ENCODE measurements at places on chromosomes 12 and 14. TPM values are rescaled to one million over a fixed set of nuclear protein-coding genes. Genes with fewer than 3 reads are reported as not detected.

Gene C12orf75
- total RNA-seq, result 24.0 TPM

Gene TFCP2
- 29.5 TPM for total RNA-seq

Gene CIDEB
- total RNA-seq, result 0.82 TPM

DNA sequence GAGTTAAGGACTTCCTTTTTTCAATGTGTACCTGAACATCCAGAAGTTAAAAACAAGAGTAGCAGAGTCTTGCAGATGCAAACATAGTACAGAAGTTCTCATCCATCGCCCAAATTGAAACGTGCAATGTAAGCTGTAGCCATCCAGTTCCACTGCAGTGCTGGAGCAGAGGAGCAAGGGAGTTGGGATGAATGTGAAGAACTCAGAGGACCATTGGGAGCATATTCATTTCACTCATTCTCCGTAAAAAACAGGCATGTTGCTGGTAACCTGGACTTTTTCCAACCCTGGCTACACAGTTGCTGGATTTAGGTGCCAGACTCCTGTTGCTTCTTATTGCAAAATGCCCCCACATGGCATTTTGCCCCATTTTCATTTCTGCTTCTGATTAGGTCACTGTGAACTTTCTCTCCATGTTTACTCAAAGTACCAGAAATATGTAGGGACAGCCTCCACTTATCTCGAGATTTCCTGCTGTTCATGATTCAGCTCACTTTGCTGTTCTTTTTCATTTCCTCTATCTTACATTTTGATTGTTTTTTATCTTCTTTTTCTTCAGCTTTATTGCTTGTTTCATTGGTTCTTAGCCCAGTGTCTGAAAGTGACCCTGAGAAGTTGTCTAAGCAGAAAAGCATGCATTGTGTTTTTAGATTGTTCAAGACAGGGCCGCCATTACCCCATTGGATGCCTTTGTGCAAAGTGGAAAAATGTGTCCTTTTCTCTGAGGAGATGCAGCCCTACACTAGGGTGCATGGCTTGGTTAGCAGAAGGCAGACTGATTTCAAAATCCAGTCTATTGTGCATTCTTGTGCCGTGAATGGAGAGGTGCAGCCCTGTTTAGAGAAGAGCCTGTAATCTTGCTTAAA lies 109.0 kb upstream of the AMIGO2 start:
- DNase-seq, result no peak

- no peak for DNase-seq
These were observed 88.3 kb downstream of the OTOGL start for GRCh38 chr12:80187660-80188090.

- no peak for DNase-seq
These were observed 1.0 kb downstream of the ANO2 start for GRCh38 chr12:5944053-5944452.

- no peak for DNase-seq
These were observed 179.7 kb upstream of the HIF1A start for GRCh38 chr14:61515436-61516117.

DNA sequence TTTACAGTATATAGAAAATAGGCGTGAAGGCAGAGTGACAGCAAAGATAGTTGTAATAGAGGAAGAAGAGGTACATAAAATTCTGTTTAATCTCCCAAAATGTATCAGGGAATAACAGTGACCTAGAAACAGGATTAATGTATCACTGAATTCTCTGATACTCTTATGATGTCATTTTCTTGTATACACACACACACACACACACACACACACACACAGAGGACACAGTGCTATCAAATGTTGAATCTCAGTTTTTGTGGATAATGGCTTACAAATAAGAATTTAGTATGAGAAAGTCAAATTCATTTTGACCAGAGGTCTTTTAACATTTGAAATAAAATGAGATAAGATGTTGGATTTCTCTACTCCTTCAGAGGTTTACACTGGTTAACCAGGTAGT lies 4.3 kb upstream of the LRIG3 start:
- no peak for DNase-seq

Gene CRADD
- total RNA-seq, result 6.5 TPM

DNA sequence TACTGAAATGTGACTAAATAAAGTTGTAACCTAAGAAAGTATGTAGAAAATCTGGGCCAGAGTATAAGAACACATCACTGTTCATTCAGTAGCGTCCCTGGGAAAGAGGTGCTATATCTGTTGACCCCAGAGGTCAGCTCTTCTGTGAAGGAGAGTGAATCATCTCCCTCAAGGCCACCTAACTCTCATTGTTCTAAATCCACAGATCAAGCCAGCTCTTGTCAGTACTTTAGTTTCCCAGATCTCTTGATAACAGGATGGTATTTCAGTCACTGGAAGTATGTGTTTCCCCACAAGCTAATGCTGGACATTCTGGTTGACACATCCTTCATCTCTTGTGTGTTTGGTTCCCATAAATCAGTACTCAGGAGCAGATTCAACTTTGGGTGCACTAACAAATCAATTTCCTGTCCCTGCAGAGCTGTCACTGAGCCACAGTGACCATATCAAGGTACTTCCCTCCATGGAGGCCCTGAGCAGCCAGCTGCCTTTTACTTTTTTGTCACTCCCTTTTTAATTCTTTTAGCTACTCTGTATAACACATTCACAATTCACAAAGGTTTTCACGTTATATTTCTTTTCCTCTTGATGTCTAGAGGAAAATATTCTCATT lies 7.8 kb downstream of the KRT1 start:
- DNase-seq, result no peak

GRCh38 chr14:68145539-68145938 lies 326.0 kb downstream of the RAD51B start:
- no peak for DNase-seq

DNA sequence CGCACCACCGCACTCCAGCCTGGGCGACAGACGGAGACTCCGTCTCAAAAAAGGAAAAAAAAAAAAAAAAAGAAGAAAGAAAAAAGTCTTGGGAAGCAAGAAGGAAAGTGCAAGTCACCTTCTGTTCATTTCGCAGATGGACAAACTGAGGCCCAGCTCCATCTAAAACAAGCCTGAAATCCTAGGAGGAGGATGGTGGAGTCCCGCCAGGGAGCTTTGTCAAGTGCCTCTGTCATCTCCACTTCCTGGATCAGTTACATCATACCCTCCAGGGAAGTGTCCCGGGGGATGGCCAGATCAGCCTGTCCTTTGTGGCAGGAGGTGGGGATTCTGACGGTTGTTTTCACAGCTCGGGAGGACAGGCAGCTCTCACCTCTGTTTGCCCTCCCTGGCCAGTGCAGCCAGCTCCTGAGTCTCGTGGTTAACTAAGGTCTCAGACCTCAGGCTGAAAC lies 8.7 kb upstream of the SDSL start:
- no peak for DNase-seq

- no peak for DNase-seq
These were observed 1.8 kb downstream of the HSPB8 start for GRCh38 chr12:119180380-119181040.

DNA sequence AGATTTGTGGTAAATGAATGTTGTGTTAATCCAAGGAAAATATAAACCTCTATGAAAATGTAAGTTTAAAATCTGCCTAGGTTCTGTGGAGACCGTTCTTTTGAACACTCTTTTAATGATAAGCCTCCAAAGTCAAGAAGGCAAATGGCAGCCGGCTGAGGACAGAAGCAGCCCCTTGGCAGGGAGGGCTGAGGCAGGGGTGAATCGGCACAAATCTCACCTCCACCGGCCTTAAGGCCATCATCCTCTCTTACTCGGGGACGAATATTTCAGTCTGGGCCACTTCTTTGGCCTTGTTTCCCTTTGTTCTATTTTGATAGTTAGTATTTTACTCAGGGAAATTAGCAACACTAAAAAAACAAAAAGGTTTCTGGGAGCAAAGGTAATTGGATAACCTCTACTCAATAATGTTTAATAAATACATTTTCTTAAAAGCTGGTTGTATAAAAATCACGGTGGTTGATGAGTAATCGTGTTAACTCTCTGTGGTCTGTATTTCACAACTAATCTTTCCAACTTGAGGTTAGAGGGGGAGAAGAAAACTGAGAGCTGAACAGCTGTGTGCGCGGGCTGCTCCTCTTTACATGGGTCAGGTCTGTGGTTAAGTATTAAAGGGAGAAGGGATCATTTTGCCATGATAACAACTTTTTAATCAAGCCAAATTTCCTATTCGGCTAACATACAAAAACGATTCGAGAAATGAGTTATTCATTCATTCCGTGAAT lies 18.6 kb downstream of the LGMN start:
- no peak for DNase-seq

Gene CIROP
- total RNA-seq, result not detected

Gene CLMN
- total RNA-seq, result 0.46 TPM
